ENCODE measurements at places on chromosomes 5 and 9.

DNA sequence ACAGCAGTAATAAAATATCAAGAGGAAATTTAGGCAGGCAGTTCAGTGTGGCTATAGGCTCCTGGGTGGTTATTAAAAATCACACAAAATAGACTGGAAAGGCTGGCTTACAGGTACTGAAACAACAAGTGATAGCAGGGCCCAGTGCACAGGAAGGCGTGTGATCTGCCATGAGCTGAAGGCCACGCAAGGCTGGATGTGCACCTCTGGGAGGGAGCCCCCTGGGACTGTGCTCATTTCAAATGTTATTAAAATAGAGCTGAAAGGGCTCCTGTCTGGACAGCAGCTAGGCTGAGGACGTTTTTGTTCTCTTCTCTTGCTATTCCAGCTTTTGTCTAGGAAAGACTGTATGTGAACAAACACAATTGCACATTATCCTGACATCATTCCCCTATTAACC is 324.3 kb upstream of the RFX3 start:
- DNase-seq: no peak

GRCh38 chr5:17396247-17396646 is 101.8 kb upstream of the TAF11L2 start:
- DNase-seq: no peak

DNA sequence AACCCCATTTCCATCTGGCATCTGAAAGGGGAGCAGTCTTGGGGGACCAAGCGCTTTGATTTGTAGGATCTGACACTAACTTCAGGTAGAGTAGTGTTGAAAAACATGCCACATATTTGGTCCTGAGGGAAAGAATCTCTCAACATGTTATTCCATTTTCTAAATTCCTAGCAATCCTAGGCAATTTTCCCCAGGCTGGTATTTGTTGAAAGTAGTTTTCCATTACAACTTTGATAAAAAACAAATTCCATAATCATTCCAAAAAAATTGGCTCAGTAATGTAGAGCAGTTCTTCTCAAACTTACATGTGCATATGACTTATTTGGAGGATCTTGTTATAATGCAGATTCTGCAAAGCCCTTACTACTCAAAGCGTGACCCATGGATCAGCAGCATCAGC is 477.9 kb downstream of the ACTL7B start:
- no peak for DNase-seq

DNA sequence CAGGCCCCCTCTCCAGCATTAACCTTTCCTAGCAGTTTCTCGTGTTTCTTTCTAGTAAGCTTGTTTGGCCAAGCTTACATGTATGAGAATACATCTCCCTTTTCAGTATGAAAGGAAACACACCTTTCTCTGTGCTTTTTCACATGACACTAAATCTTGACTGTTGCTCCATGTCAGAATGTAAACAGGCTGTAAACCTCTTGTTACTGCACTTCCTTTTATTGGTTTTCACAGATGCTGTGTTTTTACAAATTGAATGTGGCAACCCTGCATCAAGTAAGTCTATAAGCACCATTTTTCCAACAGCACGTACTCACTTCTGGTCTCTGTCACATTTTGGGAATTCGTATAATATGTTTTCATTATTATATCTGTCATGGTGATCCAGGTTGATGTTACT is 2.2 kb upstream of the CANX start:
- no peak for DNase-seq

DNA sequence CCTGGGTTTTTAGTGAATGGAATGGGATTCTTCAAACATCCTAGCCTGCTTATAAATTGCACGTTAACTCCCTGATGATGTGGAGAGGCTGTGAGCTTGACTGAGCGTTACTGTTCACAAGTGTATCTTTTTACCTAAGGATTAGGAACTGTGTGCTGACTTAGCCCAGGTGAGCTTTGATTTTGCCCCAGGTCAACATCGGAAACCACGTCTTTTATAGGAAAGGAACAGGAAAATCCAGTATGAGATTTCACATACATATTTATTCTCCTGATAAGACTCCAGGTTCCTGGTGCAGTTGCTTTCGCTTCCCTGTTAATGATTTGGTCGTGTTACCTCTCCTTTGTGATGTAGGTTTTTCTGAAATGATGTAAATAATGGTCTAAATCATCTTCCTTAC is 103.2 kb upstream of the BASP1 start:
- DNase-seq: no peak
